ENCODE measurements at places on chromosomes 16 and 17.

- DNase-seq, result no peak
Observed at GRCh38 chr17:81242421-81243332, 3.6 kb downstream of the NDUFAF8 start.

GRCh38 chr16:53509906-53510703 is 7.1 kb upstream of the AKTIP start:
- no peak for DNase-seq

- no peak for DNase-seq
Observed at GRCh38 chr17:48578616-48579470, 693 bp upstream of the HOXB4 start.

- DNase-seq, result no peak
Observed at GRCh38 chr17:50805486-50805885, 29.9 kb upstream of the WFIKKN2 start.

- DNase-seq, result no peak
Observed at GRCh38 chr17:55629995-55630394, 92.7 kb downstream of the TMEM100 start.

GRCh38 chr17:73720187-73720834 is 76.1 kb upstream of the SDK2 start:
- DNase-seq, result no peak

GRCh38 chr17:59105852-59106462 is 723 bp downstream of the TRIM37 start:
- peak; percentile 57 for DNase-seq

- no peak for DNase-seq
Observed at GRCh38 chr17:19610311-19610710, 38.2 kb upstream of the ALDH3A2 start.

GRCh38 chr17:31550389-31551056 is 159.0 kb downstream of the RAB11FIP4 start:
- no peak for DNase-seq

DNA sequence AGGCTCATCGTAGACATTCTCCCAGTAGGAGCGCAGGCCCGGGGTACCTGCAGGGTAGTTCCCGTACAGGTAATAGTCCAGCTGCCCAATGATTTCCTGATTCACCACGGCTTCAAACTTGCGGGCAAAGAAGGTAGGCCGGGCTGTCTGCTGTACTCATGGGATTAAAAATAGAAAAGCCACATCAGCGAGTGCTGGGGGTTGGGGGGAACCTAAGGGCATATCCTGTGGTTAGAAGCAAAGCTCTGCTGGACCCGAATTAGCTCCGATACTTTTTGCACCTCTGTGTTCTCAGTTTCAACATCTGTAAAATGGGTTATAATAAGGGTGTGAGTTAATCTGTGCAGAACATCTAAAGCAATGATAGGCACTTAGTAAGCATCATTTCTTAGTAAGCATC is 336.2 kb downstream of the XYLT1 start:
- no peak for DNase-seq

GRCh38 chr16:67170949-67171649 is 761 bp downstream of the NOL3 start:
- DNase-seq, result no peak

Data from stimulated activated CD4-positive, alpha-beta T cell treated with anti-CD3 and anti-CD28 coated beads, Interleukin-1b, Interleukin-23, amount 100 ng/mL, for 4 hours (primary cell).